ENCODE measurements at places on chromosomes 6 and 20.

GRCh38 chr20:326645-327185 lies 1.4 kb downstream of the SOX12 start:
- peak; percentile 22 for DNase-seq

- DNase-seq, result no peak
Observed at GRCh38 chr20:15204234-15204633, 866.8 kb upstream of the FLRT3 start.

DNA sequence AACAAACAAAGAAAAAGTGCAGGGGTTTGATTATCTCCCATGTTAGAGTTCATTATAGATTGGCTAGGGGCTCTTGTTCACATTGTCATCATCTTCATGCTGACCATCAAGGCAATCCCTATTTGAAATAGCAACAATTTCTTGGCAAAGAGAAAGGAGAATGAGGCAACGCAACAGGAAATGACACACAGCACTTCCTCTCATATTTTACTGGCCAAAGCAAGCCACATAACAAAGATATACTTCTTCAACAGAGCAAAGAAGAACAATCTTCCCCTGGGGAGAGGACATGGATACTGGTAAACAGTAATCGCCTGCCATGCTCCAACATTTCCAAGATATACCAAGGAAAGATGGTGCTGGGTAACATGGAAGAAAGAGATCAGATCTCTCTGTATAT lies 29.8 kb downstream of the EPM2A start:
- DNase-seq, result no peak

DNA sequence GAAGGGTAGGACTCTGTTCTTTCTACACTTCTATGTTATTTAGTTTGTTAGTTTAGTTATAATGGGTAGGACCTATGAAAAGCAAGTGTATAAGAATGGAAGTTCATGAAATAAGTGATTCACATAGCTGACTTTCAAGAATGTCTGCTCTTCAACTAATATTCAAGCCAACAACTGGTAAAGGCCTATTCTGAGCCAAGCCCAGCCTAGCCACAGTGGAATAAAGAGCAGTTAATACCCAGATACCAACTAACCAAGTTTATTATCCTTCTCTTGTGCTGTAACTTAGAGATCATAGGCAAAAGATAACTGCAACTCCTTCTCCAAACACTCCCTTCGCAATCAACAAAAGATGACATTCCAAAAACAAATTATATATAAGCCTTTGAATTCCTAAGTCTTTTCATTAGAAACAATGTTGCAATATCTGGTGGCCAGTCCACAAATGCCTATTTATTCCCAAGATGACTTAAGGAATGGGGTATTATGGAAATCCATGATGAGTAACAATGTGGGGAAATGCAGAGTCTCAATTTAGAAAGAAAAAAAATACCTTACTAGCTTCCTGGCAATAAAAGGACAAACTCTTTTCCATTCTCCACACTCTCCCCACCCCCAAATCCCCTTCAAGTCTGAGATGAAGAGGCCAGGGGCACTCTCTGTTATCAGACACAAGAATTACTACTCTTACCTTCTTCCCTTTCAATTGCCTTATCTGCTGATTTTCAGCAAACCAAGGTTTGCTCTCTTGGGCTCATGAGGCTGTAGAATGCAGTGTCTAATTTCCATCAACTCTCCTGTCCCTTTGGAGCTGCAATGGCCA lies 27.4 kb downstream of the BTBD9 start:
- DNase-seq, result no peak

DNA sequence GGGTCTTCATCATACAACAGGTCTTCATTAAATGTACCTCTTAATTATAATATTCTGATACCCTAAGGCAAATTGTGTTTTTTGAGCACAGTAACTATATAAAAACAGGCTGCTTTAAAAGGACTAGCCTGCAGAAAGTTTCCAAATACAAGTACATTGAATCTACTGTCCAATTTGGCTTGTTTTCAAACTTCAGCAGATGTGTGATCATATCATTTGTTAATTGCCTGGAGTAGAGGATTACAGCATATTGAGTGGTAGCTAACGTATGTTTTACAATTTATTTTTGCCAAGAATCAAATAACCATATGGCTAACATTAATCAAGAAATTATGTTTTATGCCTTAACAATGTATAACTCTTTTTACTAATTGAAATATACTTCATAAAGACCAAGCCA lies 12.6 kb downstream of the TINAG start:
- no peak for DNase-seq

GRCh38 chr6:24529985-24530384 lies 35.2 kb downstream of the ALDH5A1 start:
- no peak for DNase-seq

DNA sequence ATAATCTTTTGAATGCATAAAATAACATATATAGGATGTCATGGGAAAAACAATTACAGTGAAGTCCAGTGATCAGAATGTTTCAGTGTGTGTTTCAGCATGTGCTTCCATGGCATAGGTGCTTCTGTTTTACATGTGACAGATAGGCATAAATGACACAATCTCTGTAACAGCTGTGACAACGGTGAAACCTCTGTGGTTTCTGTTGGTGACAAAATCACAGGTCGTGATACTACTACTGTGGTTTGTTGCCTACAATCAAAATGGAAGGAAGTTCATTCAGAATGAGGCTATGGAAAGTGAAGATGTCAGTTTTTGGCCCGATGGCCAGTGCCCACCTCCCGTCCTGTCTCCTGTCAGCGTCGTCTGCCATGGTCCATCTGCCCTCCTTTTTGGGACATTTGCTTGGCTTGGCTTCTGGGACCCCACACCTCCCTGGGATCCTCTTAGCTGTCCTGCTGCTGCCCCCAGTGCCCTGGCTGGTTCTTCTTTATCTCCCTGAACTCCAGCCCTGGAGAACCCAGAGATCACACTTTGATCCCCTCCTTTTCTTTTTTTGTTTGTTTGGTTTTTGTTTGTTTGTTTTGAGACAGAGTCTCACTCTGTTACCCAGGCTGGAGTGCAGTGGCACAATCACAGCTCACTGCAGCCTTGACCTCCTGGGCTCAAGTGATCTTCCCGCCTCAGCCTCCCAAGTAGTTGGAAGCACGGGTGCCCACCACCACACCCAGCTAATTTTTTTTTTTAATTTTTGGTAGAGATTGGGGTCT lies 79.3 kb upstream of the NAA20 start:
- DNase-seq, result no peak

GRCh38 chr6:168698923-168699322 lies 257.9 kb downstream of the SMOC2 start:
- DNase-seq, result no peak

GRCh38 chr20:13703265-13703664 lies 64.5 kb upstream of the TASP1 start:
- DNase-seq, result no peak

- no peak for DNase-seq
Observed at GRCh38 chr20:46206025-46206424, 87.9 kb downstream of the CD40 start.
